Activated naive CD4-positive, alpha-beta T cell (primary cell): ENCODE measurements at places on chromosomes 5 and 9.

DNA sequence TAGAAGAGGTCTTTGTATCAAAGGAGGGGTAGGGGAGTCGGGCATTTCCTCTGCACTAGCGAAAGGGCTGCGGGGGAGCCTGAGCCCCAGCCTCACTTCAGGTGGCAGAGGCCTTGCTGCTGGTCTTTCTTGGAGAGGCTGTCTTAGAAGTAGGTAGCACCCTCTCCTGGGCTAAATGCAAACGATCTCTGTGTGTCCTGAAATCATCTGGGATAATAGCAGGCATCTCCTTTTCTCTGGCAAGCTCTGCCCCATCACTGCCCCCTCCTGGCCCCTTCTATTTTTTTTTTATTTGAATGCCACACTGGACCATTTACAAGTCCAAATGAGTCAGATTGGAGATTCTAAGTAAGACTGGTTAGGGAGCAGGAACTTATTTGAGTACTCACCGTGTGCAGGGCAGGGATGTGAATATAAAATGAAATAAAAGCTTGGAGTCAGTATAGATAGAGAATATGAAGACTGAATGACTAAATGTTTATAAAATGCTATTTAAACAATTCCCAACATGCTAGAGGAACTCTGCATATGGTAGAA is 137.1 kb downstream of the FGF1 start:
- no peak for DNase-seq

- DNase-seq: no peak
Measured at GRCh38 chr9:4138180-4138579, 161.7 kb downstream of the GLIS3 start.

DNA sequence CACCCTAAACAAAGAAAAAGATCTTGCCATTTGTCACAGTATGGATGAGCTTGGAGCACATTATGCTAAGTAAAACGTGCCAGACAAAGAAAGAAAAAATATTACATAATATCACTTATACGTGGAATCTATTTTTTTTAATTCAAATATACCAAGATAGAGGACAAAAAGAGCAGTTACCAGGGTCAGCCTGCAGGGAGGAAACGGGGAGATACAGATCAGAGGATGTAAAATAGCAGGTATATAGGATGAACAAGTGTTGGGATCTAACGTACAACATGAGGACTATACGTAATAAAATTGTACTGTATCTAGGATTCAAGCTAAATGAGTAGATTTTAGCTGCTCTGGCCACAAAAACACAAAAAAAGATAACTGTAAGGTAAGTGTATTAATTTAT is 247.5 kb downstream of the TMEM161B start:
- no peak for DNase-seq

DNA sequence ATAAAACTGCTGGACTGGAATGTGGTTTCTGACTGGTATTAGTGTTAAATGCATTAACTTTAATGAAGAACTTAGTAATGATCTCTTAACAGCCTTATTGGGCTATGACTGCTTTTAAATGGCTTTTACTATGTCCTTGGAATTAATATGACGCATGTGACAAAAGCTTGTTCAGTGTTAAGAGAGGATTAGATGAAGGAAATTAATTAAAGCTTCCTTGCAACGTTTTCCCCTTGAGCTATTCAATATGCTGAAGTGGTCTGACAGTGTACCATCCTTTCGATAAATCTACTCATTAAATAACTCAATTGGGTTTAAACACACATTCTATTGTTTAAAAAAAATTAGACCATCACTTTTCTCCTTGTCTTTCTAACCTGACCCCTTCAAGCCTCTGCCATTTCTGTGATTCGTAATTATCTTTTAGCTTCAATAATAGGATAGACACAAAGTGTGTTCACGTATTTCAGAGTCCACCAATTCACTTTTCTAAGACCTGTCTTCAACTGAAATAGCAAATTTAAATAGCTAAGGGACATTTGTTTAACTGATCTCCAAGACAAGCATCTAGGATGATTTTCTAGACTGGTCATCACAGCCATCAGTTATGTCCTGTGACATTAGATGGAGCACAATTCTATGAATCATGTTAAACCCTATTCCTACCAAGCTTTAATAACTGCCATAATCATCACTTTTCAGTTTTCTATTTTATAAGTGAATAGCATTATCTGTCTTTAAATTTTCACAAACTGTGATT is 1258.0 kb upstream of the CDH9 start:
- no peak for DNase-seq

GRCh38 chr9:85730916-85731630 is 10.7 kb downstream of the AGTPBP1 start:
- no peak for DNase-seq

DNA sequence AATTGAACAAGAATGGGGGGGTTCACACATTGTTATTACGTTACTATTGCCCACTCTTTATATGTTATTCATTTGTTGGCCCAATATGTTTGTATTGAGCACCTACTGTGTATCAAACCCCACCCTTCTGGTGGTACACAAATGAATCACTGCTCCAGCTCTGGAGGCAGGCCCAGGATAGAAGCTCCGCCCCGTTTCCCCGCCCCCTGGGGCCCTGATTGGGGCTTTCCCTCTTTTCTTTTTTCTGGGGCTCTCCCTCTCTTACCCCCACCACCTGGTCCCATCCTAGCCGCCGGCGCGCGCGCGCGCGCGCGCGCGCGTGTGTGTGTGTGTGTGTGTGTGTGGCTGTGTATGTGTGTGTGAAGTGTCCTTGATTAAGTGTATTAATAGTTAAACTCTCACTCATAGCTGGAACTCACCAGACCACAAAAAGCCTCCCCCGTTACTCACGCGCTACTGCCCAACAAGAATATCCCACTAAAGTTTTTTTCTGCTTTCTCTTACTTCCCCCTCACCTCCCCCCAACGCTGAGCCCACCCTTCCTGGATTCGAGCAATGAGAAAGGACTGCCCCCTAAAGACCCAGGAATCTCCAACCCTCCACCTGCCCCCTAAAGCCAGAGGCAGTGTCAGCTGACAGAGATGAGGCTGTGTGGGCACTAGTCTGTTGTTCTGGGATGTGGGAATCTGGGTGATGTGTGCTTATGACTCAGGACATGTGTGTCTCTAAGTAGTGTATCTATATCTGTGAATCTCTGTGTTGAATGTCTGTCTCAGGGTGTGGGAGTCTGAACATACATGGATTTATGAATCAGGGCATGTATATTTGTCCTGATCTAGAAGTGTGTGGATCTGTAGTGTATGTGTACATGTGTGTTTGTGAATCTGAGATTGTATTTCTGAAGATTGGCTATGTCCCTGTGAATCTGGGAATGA is 4.0 kb downstream of the CXXC5 start:
- DNase-seq: no peak

GRCh38 chr5:10729320-10730042 is 31.6 kb downstream of the DAP start:
- DNase-seq: no peak

- DNase-seq: no peak
Measured at GRCh38 chr5:163718272-163718671, 212.9 kb downstream of the MAT2B start.

DNA sequence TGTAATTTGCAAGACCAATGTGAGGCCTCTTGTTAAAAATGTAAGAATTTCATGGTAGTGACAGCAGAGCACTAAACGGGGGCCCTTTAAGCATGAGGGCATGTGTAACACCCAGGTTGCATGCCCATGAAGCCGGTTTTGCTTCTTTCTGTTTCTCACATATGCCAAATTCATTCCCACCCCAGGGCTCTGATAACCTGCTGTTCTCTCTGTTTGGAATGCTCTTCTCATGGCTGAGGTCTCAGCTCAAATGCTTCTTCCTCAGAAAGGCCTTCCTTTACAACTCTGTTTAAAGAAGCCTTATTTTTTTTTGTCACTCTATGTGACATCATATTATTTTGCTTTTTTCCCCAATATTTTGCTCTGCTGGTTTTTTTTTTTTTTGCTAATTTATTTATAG is 369.0 kb downstream of the KIAA0825 start:
- no peak for DNase-seq

- no peak for DNase-seq
Measured at GRCh38 chr9:70465398-70465797, 50.9 kb upstream of the KLF9 start.

DNA sequence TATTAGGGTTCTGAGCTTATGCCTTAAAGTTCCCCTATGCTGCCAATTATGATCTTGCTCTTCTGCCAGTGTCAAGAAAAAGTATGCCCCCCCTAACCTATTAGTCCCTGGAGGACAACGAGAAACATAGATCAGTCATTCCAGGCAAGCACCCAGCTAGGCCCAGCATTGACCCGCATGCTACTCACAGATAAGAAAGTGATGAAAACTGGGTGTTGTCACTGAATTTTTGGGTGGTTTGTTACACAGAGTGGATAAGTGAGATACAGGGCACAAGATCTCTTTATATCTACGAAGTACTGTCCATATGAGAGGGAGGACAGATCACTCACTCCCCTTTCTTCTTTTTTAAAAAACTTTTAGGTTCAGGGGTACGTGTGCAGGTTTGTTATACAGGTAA is 6.4 kb upstream of the TEX48 start:
- DNase-seq: no peak

GRCh38 chr5:68088302-68088701 is 127.3 kb upstream of the PIK3R1 start:
- no peak for DNase-seq

- no peak for DNase-seq
Measured at GRCh38 chr9:126902210-126902609, 12.4 kb upstream of the RALGPS1 start.

DNA sequence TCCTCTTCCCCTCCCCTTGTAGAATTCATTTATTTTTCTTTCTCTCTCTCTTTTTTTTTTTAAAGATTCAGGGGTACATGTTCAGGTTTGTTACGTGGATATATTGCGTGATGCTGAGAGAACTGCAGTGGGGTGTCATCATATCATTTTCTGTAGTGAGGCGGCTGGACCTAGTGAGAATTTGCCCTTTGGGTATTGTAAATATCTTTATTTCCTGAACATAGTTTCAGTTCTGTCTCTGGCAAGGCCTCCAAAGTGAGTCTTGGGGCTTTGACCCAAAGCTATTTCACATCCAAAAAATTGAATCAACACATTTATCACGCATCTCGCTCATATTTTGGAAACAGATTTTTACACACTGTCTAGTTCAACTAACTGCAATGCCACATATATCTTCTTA is 25.4 kb upstream of the MYOT start:
- no peak for DNase-seq

DNA sequence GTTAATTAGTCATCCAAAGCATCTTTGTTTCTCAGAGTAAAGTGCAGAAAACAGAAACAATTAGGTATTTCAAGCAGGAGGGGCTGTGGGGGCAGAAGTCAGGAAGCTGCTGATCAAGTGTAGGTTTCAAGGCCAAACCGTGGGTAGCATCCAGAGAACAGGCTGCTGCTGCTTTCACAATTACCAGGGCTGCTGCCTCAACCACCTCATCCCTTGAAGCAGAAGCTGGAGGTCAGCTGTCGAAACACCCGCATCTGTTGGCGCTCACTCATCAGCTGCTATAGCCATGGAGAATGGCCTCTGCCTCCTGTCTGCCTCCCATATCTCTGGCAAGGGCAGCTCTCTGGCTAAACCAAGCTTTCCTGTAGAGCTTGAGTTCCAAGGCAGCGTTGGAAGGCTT is 122.9 kb upstream of the OSMR start:
- no peak for DNase-seq

DNA sequence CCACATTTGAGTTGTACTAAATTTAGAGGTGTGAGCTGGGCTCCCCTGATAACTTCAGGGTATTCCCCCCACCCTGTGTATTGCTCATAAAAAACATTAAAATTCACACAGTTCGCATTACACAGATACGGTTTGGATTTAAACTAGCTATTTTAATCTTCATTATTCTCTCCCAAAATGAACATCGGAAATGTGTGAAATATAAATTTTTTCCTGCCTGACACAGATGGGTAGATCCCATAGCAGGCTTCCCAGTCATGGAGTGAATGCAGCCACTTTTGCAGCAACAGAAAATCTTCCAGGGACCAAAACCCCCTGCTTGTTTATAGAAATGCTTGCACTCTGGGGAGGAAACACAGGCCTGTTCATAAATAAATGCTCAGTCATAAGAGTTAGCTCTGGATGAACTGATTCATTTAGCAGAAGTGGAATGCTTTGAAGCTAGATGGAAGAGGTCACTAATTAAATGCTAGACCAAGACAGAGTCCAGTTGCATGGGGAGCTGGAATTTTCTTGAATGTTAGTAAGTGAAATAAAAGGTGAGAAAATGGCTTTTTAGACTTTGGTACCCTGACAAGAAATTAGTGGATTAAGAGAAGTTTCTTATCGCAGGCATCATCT is 115.6 kb downstream of the PDE8B start:
- no peak for DNase-seq

GRCh38 chr9:118940473-118940872 is 428.8 kb downstream of the BRINP1 start:
- no peak for DNase-seq

DNA sequence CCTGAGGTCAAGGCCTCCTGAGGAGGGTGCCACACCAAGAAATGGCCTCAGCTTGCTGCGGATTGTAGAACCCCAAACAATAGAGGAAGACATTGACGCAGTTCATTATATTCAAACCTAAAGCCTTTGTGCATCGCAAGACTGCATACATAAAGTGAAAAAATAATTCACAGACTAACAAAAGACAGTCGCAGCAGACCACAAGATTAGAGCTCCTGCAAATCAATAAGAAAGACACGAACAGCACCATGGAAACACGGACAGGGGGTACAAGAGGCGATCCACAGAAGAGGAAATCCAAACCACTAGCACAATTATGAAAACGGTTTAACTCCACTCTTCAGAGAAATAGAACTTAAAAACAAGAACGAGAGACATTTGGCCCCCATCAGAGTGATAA is 10.0 kb upstream of the TCOF1 start:
- DNase-seq: no peak

DNA sequence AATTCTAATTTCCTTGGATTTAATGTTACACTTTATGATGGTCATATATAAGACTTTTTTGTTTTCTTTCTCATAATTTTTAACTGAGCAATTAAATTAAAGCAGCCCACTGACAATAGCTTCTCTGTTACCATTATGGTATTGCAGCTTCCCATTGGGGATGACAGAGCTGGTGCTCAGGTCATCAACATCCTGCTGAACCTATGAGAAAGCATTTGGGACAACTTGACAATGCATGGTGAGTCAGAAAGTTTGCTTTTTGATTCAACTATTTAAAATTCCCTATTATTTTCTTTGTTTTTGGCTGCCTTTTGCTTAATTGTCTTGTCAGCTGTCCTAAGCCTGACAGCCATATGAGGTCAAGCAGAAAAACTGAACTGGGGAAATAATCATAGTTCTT is 487.4 kb upstream of the RIOK2 start:
- no peak for DNase-seq

GRCh38 chr5:88644676-88645075 is 238.3 kb downstream of the MEF2C start:
- DNase-seq: no peak

GRCh38 chr9:69107771-69108170 is 66.3 kb upstream of the TJP2 start:
- DNase-seq: no peak

GRCh38 chr9:93576258-93577077 is at the start of gene PHF2:
Gene PHF2, plus strand, starts transcription at chr9:93576584. Its CDS starts 190 bp downstream, at chr9:93576774.
- DNase-seq: no peak

DNA sequence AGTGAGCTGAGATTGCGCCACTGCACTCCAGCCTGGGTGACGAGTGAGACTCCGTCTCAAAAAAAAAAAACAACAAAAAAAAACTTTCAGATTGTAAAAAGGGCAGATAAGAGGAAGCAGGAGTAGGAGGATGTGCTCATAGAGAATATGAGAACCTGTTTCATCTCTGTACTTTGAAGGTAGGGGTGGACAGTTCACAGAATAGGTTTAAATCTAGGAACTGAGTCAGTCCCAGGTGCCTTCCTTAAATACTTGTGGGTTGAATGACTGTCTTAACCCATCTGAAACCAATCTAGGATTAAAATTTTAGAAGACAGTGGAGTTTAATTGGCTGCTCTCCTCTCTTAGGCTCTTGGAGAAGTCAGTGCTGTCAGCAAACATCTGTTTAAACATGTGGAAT is 12.4 kb downstream of the POLK start:
- DNase-seq: no peak
